Stimulated activated CD4-positive, alpha-beta T cell treated with anti-CD3 and anti-CD28 coated beads, Interleukin-2, amount 100 ng/mL, for 48 hours (primary cell): ENCODE measurements at places on chromosomes 13 and 19.

GRCh38 chr19:39768334-39768733, 10.3 kb upstream of the LEUTX start:
- DNase-seq = no peak

DNA sequence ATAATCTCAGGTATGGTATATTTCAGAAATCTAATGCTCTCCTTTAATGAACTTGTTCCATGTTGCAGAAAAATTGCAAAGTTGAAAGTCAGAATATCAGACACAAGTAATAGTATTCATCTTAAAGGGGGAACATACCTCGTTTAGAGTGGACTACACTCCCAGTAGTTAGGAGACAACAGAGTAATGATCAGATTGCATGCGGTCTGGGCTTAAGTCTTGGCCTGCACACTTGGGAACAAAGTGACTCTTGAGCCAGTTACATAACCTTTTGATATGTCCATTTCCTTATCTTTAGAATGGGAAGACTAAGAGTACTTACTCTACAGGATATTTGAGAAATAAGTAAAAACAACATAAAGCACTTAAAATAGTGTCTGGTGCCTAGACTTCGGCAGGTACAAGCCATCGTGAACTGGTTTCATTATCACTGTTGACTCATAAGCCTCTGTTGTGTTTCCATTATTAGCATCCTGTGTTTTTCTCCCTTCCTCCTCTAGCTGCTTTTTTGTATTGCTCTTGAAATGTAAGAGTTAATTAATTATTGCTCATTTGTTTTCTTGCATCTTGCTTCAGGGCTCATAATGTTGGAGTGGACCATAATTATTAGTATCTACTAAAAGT, 53.0 kb downstream of the DPY19L3 start:
- no peak for DNase-seq

- DNase-seq = no peak
Measured at GRCh38 chr13:63614874-63615612, 2199.4 kb upstream of the PCDH20 start.

GRCh38 chr13:56015919-56016318, 1124.8 kb upstream of the PRR20A start:
- no peak for DNase-seq

DNA sequence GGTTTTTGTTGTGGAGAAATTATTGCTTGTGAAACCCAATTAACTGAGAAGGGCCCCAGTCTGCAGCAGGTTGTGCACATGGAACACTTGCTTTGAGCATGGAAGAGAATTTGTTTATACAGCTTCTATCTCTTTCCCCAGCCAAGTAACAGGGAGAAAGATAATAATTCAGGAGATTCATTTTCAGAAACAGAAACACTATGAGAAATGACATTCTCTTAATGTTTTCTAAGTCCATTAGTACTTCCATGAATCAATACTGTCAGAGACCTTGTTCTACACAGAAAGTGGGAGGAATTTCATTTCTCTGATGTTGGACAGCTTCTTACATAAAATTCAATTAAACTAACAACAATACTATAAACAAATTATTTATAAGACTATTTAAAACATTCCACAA, 446.3 kb downstream of the KLF12 start:
- no peak for DNase-seq

- no peak for DNase-seq
Measured at GRCh38 chr13:84931264-84931663, 868.0 kb downstream of the SLITRK6 start.

- no peak for DNase-seq
Measured at GRCh38 chr13:50529154-50529882, 314.2 kb downstream of the DLEU7 start.
